HepG2 (cell line): ENCODE measurements at places on chromosomes 4 and X. TPM values are rescaled to one million over a fixed set of nuclear protein-coding genes. Genes with fewer than 3 reads are reported as not detected.

- H3K36me3 ChIP-seq: no peaks in the 10 kb centered on the region
- DNase-seq: no peak
- peaks cover 34% of the 10 kb centered on the region for H3K4me1 ChIP-seq
- H3K27me3 ChIP-seq: no peaks in the 10 kb centered on the region
Measured at GRCh38 chrX:39950018-39950688, 147.6 kb downstream of the BCOR start.

DNA sequence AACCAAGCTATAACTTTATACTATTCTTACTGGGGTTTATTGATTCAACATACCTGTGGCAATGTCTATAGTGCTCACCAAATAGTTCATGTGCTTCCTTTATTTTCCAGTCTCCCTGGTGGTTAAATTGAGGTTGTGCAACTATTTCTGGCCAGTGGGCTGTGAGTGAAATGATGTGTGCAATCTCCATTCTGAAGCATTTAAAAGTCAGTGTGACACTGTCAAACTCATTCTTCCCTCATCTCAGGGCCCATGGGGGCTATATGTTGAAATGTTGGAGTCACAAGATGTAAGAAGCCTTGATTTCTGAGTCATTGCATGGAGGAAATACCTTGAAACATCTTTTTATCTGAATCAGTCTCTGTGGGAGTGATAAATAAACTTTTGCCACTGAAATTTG is 414.3 kb upstream of the RPS6KA3 start:
- H3K4me3 ChIP-seq: no peak overlapping the region
- H3K27ac ChIP-seq: no peak overlapping the region
- H3K27me3 ChIP-seq: no peaks in the 10 kb centered on the region
- no peaks in the 10 kb centered on the region for H3K36me3 ChIP-seq

DNA sequence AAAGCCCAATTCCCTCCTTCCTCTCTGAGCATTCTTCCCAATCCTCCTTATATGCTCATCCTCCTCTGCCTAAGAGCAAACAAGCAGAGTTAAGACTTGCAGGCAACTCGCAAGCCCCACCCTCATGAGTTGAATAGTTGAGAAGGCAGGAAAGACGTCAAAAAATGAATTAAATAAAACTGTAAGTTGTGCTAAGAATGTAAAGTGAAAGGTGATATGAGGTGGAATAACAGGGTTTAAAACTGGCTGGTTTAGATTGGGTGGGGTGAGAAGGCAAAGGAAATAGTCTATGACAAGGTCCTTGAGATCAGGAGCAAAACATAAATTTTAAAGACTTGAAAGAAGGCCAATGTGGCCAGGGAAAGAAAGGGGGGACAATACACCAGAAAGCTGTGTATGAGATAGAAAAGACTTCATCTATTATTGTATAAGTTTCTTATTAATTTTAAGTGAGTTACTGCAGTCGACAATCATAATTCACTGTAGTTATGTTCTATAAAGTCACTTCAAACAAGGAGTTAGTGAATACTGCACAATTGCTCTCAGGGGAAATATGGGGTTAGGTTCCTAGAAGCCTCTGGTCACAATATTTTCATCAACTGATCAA is 124.9 kb downstream of the RELL1 start:
- no peaks in the 10 kb centered on the region for H3K4me1 ChIP-seq
- no peaks in the 10 kb centered on the region for H3K36me3 ChIP-seq
- H3K27me3 ChIP-seq: no peaks in the 10 kb centered on the region

- H3K27ac ChIP-seq: no peak overlapping the region
- no peaks in the 10 kb centered on the region for H3K27me3 ChIP-seq
- no peaks in the 10 kb centered on the region for H3K4me1 ChIP-seq
- H3K36me3 ChIP-seq: no peaks in the 10 kb centered on the region
- H3K4me3 ChIP-seq: no peak overlapping the region
Measured at GRCh38 chr4:80732010-80732409, 298.5 kb upstream of the BMP3 start.

GRCh38 chr4:29009908-29010307 is 1710.3 kb upstream of the PCDH7 start:
- no peak overlapping the region for H3K27ac ChIP-seq
- H3K27me3 ChIP-seq: no peaks in the 10 kb centered on the region
- H3K4me3 ChIP-seq: no peak overlapping the region

GRCh38 chr4:46249106-46249505 is 125.3 kb upstream of the GABRG1 start:
- H3K4me1 ChIP-seq: no peaks in the 10 kb centered on the region
- DNase-seq: no peak
- no peaks in the 10 kb centered on the region for H3K36me3 ChIP-seq
- no peak overlapping the region for H3K4me3 ChIP-seq
- H3K27ac ChIP-seq: no peak overlapping the region
- H3K27me3 ChIP-seq: no peaks in the 10 kb centered on the region

GRCh38 chrX:71536285-71536684 is 3.4 kb downstream of the OGT start:
- no peak for DNase-seq
- H3K36me3 ChIP-seq: peaks cover 12% of the 10 kb centered on the region
- peaks cover 53% of the 10 kb centered on the region for H3K4me1 ChIP-seq
- no peaks in the 10 kb centered on the region for H3K27me3 ChIP-seq

GRCh38 chrX:112844250-112844649 is 3.6 kb upstream of the AMOT start:
- H3K36me3 ChIP-seq: no peaks in the 10 kb centered on the region
- no peaks in the 10 kb centered on the region for H3K27me3 ChIP-seq
- no peaks in the 10 kb centered on the region for H3K4me1 ChIP-seq
- H3K27ac ChIP-seq: no peak overlapping the region

GRCh38 chr4:154367659-154368058 is 123.9 kb downstream of the DCHS2 start:
- no peak overlapping the region for H3K27ac ChIP-seq
- H3K36me3 ChIP-seq: no peaks in the 10 kb centered on the region
- H3K4me3 ChIP-seq: no peak overlapping the region
- H3K27me3 ChIP-seq: no peaks in the 10 kb centered on the region; the same call in 1 of the 2 replicates
- no peak for DNase-seq
- H3K4me1 ChIP-seq: no peaks in the 10 kb centered on the region

DNA sequence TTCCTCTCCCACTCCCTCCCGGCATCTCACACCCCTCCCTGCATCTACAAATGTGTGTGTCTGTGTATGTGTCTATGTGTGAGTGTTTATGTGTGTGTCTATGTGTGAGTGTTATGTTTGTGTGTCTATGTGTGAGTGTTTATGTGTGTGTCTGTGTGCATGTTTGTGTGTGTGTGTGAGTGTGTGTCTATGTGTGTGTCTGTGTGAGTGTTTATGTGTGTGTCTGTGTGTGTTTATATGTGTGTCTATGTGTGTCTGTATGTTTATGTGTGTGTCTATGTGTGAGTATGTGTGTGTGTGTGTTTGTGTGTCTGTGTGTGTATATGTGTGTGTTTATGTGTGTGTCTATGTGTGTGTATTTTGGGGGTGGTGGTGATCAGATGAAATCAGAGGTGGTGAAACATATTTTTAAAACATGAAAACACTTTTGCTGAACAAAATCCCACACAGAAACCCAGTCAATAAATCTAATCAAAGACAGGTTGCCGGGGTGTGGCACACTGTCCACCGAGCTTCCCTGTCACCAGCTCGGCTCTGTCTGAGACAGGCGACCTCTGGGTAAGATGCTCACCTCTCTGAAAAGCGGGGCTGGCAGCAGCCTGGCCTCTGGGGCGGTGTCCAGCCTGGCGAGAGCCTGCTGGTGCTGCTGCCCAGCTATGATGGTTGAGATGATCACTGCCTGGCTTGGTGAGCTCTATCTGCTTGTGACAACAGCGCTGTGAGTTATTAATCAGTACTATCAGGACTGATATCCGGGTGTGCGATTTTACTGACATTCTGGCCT is 186.7 kb upstream of the PSAPL1 start:
- H3K4me3 ChIP-seq: no peak overlapping the region
- H3K27ac ChIP-seq: no peak overlapping the region
- no peaks in the 10 kb centered on the region for H3K4me1 ChIP-seq
- DNase-seq: no peak

DNA sequence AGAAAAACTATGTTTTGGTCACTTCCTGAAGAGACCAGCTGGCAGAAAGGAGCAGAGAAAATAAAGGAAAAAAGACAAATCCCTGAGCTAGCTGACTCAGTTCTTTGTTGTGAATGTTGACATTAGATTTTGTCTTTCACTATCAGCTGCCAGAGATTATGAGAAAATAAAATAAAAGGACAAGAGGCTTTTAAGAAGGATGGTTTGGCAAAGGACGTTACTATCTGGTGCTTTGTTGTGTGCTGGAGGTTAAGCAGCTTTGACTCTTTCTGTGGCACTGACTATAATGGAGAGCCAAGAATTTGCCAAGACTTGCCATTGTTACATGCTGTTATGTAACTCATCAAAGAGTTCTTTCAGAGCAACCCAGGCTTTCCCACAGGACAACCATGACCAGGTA is 12.1 kb downstream of the ASB5 start:
- H3K27ac ChIP-seq: no peak overlapping the region
- H3K27me3 ChIP-seq: no peaks in the 10 kb centered on the region
- DNase-seq: no peak
- no peak overlapping the region for H3K4me3 ChIP-seq
- H3K4me1 ChIP-seq: no peaks in the 10 kb centered on the region

DNA sequence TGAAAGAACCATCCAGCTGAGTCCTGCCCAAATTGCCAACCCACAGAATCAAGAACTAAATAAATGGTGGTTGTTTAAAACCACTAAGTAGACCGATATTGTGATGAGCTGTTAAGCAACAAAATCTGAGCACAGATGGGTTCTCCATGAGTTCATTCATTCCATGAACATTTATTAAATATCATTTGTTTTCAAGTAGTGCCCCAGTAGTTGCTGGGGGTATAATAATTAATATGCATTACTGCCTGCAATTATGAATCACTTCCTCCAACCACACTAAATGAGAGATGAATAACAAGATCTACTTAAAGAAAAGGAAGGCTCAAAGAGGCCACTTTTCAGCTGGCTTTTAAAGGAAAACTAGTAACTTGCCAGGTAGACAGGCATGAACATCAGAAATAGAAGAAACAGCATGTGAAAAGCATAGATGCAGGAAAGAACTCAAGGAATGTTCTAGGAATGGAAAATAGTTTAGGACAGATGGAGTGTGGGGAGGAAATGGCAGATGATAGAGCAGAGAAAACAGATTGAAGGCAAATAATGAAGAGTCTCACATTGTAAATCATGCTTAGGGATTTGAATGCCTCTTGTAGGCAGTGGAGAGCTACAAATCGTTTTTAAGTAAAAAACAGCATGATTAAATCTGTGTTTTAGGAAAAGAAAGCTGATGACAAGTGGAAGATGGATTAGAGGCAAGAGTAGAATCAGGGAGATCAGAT is 641.7 kb upstream of the DIPK2B start:
- no peaks in the 10 kb centered on the region for H3K36me3 ChIP-seq
- no peak for DNase-seq
- H3K27ac ChIP-seq: no peak overlapping the region
- H3K4me3 ChIP-seq: no peak overlapping the region

DNA sequence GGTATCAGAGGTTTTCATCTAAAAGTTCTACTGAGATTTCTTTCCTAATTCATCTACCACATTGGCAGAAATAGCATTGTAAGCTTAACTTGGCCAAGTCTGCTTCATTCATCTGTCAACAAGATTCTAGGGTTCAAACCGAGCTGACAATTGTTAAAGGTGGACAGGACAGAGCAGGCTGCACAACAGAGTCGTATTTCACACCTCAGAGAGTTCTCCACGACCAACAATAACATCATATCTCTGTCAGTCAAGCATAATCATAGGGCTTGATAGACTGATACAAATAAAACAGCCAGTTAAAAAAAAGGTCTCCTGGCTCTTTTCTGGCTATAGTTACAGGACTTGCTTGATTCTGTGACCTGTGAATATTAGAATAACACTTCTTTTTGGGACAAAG is 259.2 kb downstream of the COL25A1 start:
- no peaks in the 10 kb centered on the region for H3K4me1 ChIP-seq
- no peak overlapping the region for H3K27ac ChIP-seq
- H3K36me3 ChIP-seq: no peaks in the 10 kb centered on the region
- DNase-seq: no peak
- no peaks in the 10 kb centered on the region for H3K27me3 ChIP-seq

- no peak for DNase-seq
- no peak overlapping the region for H3K4me3 ChIP-seq
- H3K27me3 ChIP-seq: no peaks in the 10 kb centered on the region
- H3K36me3 ChIP-seq: no peaks in the 10 kb centered on the region
- H3K27ac ChIP-seq: no peak overlapping the region
Measured at GRCh38 chrX:119948381-119948780, 4.8 kb upstream of the NKAP start.

F11 gene
- 27.6 and 58.0 TPM in 2 replicates for total RNA-seq

PHEX gene
- 0.07 and 0.27 TPM in 2 replicates for total RNA-seq

ZNF157 gene
- total RNA-seq: not detected in 2 replicates

CT83 gene
- not detected in 2 replicates for total RNA-seq

RTL9 gene
- total RNA-seq: 0.02 and 0.15 TPM in 2 replicates

NXF2 gene
- total RNA-seq: not detected in 2 replicates

CXCL10 gene
- total RNA-seq: not detected in 2 replicates
